Hematopoietic multipotent progenitor cell treated with erythropoietin and hydrocortisone succinate and interleukin-3 and kit ligand, for 6 days (in vitro differentiated cells): ENCODE measurements at places on chromosomes 13 and 19.

GRCh38 chr19:32748497-32748896, 28.9 kb downstream of the TDRD12 start:
- DNase-seq = peak; percentile 53

DNA sequence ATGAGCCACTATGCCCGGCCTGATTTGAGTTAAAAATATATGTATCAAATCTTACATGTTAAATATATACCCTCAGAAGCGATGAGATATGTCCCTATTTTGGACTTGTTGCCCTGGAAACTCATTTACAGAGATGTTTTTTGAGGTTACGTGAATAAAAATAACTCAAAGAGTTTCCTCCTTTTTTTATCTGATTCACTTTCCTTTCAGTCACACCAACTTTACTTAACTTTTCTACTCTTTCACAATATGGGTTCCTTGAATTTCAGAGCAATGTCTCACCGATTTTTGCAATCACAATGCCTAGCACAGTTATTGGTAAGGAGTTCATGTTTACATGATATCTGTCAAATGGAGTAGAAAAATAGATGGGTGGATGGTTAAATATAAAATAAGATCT, 2.3 kb downstream of the OR7C2 start:
- peak; percentile 59 for DNase-seq

- no peak for DNase-seq
Measured at GRCh38 chr19:38032951-38033350, 125.9 kb downstream of the SIPA1L3 start.

- DNase-seq = no peak
Measured at GRCh38 chr19:50512999-50513745, 541 bp downstream of the ASPDH start.

GRCh38 chr13:70894258-70894657, 786.0 kb upstream of the KLHL1 start:
- DNase-seq = no peak
